ENCODE measurements at places on chromosomes 11 and 22.

DNA sequence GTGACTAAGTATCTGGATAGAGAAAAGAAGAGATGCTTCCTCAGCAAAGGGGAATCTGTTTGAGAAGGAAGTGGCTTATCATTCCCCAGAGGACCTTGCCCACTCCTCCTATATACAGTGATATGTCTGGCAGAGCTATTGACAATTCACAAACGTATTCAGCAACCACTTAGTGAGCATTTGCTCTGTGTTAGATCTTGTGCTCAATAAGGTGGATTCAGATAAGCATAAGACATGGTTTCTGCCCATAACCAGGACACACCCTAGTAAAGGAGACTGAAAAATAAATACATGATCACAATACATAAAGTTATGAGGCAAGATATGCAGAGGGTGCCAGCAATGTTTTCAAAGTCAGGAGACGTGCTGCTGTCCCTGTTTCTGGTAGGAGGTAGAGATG lies 1.4 kb downstream of the TMEM9B start:
- no peak for DNase-seq

DNA sequence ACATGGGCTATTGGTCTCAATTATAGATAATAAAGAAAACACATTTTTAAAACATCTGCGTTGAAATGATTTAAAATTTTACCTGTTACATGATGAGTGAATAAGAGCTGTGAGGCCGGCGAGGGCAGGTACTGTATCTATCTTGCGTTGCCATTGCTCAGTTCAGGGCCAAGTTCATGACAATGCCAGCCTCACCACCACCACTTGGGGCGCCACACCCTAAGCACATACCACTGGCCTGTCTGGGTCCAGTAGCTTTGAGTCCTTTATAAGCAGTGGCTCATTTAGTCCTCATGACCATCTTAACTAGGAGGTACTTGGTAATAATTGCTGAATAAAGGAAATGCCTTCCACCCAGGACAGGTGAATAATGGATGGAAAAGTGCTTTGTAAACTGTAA lies 14.5 kb upstream of the MB start:
- peak; percentile 50 for DNase-seq

DNA sequence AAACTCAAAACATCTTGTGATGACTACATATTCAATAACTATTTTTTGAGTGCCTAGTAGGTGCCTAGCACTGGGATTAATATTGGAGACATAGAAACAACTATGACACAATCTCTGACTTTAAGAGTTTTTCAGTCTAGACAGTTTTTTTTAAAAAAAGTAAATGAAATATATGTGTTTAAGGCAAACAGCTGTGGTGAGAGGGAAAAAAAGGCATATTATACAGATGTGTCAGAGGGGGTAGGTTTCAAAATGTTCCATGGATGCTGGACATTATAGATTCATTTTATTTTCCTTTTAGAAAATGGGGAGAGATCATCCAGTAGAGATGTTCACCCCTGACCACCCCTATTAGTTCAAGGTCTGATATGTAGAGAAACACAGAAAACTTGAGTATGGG lies 90.8 kb downstream of the LUZP2 start:
- DNase-seq, result no peak

- no peak for DNase-seq
These were observed 156.6 kb upstream of the MTNR1B start for GRCh38 chr11:92812841-92813240.

GRCh38 chr11:18493310-18493709 lies 33.4 kb downstream of the TSG101 start:
- DNase-seq, result no peak

DNA sequence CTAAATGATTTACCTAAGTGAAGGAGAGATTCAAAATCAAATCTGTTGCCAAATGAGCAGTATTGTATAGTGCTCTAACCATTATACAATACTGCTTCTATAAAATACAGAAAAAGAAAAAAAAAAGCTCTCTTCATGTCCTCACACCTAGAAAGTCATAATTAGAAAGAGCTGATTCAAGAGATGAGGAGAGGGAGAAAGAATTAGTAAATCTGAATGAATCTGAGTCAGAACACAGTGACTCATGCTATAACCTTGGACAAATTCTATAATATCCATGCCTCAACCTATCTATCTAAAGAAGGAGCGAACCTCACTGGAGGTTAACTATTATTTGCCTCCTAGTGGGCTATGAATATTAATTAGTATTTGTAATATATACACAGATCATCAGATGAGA lies 29.4 kb downstream of the AMBRA1 start:
- DNase-seq, result peak; percentile 44

DNA sequence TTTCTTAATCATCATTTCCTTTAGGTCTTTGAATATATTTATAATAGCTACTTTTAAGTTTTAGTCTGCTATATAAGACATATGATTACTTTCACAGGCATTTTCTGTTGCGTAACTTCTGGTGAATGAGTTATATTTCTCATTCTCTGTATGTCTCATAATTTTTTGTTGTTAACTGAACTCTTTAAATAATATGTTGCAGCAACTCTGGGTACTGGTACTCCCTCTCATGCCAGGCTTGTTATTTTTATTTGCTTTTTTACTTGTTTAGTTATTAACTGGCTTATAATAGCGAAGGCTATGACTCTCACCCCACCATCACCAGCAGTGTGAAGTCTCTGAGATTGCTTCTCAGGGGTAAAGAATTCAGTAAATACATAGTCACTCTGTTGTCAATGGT lies 524.2 kb upstream of the CHORDC1 start:
- no peak for DNase-seq

- peak; percentile 95 for DNase-seq
These were observed at the start of gene POLD4 for GRCh38 chr11:67353317-67354074. Gene POLD4 (minus strand): TSS chr11:67353546. CDS start chr11:67353399, 147 bp downstream.

DNA sequence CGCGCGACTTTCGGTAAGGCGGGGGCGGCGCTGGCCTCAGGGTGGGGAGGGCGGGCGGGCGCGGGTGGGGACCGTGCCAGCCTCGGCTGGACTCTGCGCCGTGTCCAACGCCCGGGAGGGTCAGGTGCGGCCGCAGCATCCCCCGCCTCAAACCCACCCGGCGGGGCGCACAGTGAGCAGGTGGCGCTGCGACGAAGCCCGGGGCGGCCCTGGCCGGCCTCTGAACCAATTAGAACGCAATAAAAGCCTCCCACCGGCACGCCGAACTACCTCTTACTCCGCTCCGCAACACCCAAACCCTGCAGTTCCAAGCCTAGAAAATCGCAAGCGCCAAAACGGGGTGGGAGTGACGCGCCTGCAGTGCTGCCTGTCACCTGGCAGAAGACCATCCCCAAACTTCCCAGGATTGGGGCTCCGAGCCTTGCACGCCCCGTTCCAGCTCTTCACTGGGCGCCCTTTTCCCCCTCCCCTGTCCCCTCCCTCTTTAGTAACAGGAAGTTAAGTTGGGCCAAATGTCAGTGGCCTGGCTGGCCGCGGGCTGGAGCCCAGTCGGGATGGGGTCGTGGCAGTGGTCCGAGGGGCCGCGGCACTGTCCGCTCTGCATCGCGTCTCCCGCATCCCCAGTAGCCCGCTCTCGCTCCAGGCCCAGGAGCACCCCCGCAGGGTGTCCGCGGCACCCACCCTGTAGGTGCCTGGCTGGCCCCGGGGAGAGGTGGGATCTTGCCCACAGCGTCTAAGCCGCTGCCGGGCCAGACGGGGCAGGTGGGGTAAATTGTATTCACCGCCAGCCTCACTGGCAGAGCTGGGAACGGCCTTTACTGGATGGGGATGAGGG lies 541 bp downstream of the MICAL2 start:
- DNase-seq, result no peak

- DNase-seq, result peak; percentile 51
These were observed 4.1 kb downstream of the TSPAN32 start for GRCh38 chr11:2305788-2306451.

- DNase-seq, result peak; percentile 3
These were observed 737.2 kb downstream of the LRRC4C start for GRCh38 chr11:40722179-40722795.

GRCh38 chr11:121429556-121429955 lies 22.6 kb upstream of the SORL1 start:
- no peak for DNase-seq

GRCh38 chr11:4580124-4580523 lies 1.4 kb upstream of the OR52I2 start:
- no peak for DNase-seq

GRCh38 chr22:49630448-49630946 lies 197.2 kb downstream of the BRD1 start:
- no peak for DNase-seq

GRCh38 chr11:11458485-11458884 lies 105.4 kb upstream of the CSNK2A3 start:
- no peak for DNase-seq

DNA sequence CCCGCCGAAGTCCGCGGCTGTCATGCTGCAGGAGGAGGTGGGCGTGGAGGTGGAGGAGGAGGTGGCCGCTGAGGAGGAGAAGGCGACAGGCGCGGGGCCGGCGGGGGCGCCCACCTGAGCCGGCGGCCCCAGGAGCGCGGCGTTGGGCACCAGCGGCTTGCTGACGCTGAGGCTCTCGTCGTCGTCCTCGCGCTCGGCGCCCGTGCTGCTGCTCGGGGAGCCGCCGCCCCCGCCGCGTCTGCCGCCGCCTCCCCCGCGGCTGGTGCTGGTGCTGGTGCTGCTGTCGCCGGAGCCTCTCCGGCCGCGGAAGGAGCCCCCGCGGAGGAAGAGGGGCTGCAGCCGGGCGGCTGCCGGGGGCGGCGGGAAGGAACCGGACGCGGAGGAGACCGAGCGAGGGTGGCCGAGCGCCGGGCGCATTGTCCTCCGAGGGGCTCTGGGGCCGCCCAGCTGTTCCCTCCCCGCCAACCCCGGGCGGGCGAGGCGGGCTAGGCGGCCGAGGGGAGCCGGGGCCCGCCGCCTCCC lies 388 bp downstream of the TMEM121B start:
- no peak for DNase-seq

GRCh38 chr11:66082946-66083698 lies 13.1 kb downstream of the PACS1 start:
- peak; percentile 33 for DNase-seq

DNA sequence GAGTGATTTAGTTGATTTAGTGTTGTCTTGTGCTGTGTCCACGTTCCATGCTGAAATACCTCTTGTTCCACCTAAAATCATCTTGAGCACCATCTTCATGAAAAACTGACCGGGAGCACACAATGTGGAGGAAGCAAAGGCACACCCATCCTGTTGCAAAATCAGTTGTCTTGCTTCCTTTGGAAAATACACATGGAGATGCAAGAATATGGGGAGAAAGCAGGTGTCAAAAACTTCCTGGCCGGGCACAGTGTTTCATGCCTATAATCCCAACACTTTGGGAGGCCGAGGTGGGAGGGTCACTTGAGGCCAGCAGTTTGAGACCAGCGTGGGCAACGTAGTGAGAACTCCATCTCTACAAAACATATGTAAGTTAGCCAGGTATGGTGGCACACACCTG lies 151.1 kb downstream of the C11orf91 start:
- DNase-seq, result no peak

DNA sequence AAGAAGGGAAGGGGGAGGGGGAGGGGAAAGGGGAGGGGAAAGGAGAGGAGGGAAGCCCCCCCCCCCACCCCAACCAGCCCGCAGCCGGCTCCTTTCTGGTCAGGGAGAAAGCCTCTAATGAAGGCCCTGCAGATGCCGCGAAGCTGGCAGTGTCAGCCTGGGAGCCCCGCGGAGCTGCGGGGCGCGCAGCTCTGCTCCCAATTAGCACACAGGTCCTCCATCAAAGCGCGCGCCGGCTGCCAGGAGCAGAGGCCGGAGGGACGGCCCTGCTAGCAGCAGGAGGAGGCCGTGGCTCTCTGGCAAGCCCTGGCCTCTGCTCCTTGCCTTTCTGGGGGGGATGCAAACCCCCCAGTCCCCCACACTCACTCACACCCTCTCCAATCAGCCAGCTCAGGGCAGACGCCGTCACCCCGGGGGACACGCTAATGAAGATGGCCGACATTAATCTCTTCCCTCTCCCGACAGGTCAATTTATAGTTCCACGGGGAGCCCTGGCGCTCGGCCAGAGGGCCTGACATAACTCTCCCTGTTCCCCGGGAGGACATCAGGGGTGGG lies 70.5 kb upstream of the TCF20 start:
- DNase-seq, result no peak

DNA sequence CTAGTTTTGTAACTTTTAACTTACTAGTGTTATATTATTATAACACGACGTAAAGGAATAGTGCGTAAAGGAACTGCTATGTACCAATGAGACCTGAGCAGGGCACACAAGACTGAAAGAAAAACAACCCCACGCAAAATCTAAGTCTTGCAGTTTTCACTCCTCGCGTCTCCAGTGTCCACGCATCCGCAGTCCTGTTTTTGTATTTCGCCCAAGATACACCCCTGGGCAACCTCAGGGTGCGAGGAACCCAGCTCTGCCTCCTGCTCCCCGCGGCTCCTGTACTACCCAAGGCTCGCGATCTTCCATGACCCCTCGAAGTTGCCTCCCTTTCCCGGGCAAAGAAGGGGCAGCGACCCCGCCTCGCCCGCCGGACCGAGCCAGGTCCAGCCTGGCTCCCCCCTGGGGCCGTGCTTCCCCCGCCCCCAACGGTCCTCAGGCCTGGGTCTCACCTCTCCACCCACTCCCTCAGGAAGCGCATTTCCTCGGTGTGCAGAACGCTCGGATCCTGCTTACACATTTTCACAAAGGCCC lies 393 bp downstream of the ST13 start:
- peak; percentile 23 for DNase-seq

DNA sequence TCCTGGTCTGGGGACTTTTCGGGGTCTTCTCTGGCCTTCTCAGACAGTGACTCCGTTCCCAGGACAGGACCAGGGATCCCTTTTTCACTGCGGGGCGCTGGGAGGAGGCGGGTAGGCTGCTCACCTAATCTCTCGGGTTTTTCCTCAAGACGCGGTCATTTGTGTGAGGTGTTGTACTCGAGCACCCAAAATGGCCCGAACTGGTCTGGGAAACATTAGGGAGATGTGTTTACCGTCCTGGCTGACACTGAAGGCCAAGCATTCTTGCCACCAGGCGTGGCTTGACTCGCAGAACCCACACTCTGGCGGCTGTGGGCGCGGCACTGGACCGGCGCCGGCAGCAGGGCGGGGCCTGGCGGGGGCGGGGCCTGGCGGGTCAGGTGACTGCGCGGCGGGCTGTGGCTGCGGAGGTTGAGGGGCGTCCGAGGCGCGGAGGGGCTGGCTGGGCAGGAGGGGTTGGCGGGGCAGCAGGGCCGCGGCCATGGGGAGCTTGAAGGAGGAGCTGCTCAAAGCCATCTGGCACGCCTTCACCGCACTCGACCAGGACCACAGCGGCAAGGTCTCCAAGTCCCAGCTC lies at the start of gene SWAP70:
Gene SWAP70, plus strand, starts transcription at position 379 of the 577 bp plus-strand sequence. Its CDS starts 103 bp downstream, at position 482.
- DNase-seq, result peak; percentile 86
